ENCODE measurements at places on chromosomes 5 and 9.

DNA sequence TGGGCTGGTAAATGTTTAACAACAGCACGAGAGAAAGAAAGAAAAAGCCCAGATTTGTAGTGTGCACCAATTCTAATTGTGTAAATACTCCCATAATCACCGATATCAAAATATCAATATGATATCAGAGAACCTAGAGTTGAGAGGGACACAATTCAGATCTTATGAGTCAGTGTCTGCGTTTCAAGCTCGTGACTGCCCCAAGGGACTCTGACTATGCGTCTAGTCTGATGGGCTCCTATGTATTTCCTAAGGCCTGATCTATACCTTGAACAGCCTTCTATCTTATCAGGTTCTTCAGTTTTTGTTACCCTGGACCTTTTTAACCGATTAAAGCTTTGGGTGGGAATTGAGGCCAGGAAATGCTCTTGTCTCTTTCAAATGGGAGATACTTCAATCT is 243.0 kb upstream of the SLC24A2 start:
- H3K27ac ChIP-seq, result no peak overlapping the region
- DNase-seq, result no peak
- H3K27me3 ChIP-seq, result no peaks in the 10 kb centered on the region
- no peak overlapping the region for H3K4me3 ChIP-seq

- H3K4me1 ChIP-seq, result no peaks in the 10 kb centered on the region
- no peak overlapping the region for H3K27ac ChIP-seq
- no peaks in the 10 kb centered on the region for H3K36me3 ChIP-seq
- H3K4me3 ChIP-seq, result no peak overlapping the region
Measured at GRCh38 chr9:112530751-112531205, 44.2 kb downstream of the KIAA1958 start.

DNA sequence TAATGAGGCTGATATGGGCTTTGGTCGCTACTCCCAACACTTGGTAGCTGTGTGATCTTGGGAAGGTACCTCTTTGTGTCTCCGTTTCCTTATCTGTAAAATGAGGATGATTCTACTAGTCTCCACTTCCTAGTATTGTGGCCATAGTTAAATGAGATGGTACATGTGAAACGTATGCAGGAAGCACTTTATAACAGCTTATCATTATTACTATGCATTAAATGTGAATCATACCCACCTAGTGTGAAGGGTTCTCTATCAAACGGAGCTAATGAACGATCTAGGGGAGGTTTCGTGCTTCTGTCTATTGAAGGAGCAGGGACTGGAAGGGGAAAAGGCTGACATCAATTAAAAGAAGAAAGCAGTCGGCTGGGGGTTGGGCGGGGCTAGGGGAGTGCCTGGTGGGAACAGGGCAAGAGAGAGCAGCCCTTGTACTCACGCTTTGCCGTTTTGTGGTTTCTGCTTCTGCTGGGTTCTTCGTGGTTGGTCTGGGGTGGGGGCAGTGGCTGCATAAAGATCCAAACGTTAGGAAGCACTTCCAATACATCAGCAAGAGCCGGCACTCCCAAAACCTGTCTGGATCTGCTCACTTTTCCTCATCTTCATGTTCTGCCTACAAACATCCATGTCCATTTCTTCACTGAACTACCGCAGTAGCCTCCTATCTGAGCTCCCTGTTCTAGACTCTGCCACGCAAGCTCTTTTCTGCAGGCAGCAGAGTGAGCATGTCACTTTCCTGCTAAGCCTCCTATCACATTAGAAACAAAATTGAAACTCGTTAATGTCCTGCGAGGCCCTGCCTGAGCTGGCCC is 30.8 kb downstream of the LCP2 start:
- H3K4me1 ChIP-seq, result peaks cover 6% of the 10 kb centered on the region
- no peak overlapping the region for H3K4me3 ChIP-seq
- H3K36me3 ChIP-seq, result no peaks in the 10 kb centered on the region
- DNase-seq, result peak; percentile 60

GRCh38 chr9:127722055-127722745 is 6.3 kb downstream of the TTC16 start:
- H3K36me3 ChIP-seq, result no peaks in the 10 kb centered on the region
- H3K27me3 ChIP-seq, result no peaks in the 10 kb centered on the region
- peaks cover 11% of the 10 kb centered on the region for H3K4me1 ChIP-seq
- H3K4me3 ChIP-seq, result no peak overlapping the region
- DNase-seq, result no peak

DNA sequence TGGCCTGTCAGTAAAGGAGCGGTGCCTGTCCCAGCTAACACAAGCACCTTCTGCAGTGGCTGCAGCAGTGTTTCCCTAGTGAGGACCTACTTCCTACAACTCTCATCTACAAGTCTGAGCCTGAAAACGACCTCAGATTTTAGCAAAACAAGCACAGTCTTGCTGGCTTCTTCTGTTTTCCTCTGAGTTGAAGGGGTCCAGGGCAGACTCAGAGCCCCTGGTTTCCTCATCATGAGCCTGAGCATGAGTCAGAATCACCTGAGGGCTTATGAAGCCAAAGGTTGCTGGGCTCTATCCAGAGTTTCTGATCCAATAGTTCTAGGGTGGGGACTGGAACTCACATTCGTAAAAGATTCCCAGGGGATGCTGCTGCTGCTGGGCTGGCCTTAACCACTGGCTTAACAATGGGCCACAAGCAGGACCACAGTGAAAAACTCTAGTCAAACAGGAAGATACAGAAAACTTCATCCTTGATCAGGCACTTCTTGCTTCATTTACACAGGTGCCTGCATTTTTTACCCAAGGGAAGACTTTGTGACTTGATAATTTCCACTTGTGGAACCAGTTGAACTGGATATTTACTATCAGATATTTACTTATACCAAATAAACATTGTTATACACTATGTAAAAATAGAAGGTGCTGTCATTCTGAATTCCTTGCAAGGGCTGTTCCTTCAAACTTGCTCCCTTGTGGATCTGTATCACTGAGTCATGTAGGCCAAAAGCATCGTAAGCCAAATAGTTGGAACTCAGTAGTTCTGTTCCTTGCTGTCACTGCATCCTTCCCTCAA is 4.3 kb upstream of the ACER2 start:
- H3K27ac ChIP-seq, result no peak overlapping the region
- H3K4me1 ChIP-seq, result no peaks in the 10 kb centered on the region
- H3K4me3 ChIP-seq, result no peak overlapping the region
- no peaks in the 10 kb centered on the region for H3K36me3 ChIP-seq
- no peak for DNase-seq

- no peak for DNase-seq
- H3K4me1 ChIP-seq, result no peaks in the 10 kb centered on the region
- peaks cover 8% of the 10 kb centered on the region for H3K36me3 ChIP-seq
Measured at GRCh38 chr9:7791394-7791793, 8.2 kb downstream of the DMAC1 start.

- no peak overlapping the region for H3K4me3 ChIP-seq
- peaks cover 17% of the 10 kb centered on the region for H3K27me3 ChIP-seq
- H3K4me1 ChIP-seq, result no peaks in the 10 kb centered on the region
- H3K36me3 ChIP-seq, result no peaks in the 10 kb centered on the region
- DNase-seq, result no peak
Measured at GRCh38 chr9:137136881-137137607, 1.9 kb upstream of the GRIN1 start.

DNA sequence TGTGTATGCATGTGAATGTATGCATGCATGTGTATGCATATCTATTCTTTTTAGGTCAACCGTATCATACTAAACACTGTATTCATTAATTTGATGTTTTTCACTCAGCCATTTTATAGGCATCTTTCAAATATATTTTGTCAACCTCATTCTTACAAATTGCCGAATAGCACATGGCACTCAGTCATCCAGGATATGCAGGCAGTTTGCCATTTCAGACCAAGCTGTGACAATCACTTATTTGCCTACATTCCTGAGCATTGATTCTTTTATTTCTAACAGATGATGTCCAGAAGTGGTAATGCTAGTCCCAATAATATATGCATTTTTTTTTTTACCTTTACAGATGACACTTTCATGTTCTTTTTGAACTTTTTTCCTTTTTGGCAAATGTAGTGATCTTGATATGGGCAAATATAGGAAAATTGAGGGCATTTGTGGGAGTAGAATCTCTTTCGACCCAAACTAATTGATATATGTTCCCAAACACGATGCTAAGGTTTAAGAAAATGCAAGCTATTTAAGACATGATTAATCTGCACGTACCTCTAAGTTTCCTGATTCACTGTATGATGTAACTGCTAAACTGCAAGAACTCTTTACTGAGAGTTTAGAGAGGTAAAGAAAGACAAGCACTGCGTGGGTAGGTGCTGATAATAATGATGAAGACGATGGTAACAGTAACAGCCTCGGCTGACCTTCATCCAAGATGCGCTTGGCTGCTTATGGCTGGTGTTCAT is 153.9 kb upstream of the DAP start:
- no peak overlapping the region for H3K4me3 ChIP-seq
- H3K27ac ChIP-seq, result no peak overlapping the region
- H3K27me3 ChIP-seq, result no peaks in the 10 kb centered on the region
- H3K4me1 ChIP-seq, result no peaks in the 10 kb centered on the region

GRCh38 chr5:120258123-120258522 is 206.0 kb upstream of the PRR16 start:
- no peaks in the 10 kb centered on the region for H3K36me3 ChIP-seq
- DNase-seq, result no peak
- H3K4me1 ChIP-seq, result no peaks in the 10 kb centered on the region
- no peak overlapping the region for H3K4me3 ChIP-seq
- H3K27ac ChIP-seq, result no peak overlapping the region
- H3K27me3 ChIP-seq, result no peaks in the 10 kb centered on the region

- no peaks in the 10 kb centered on the region for H3K27me3 ChIP-seq
- H3K4me1 ChIP-seq, result no peaks in the 10 kb centered on the region
- no peaks in the 10 kb centered on the region for H3K36me3 ChIP-seq
- H3K4me3 ChIP-seq, result no peak overlapping the region
- no peak for DNase-seq
Measured at GRCh38 chr5:171688696-171689495, 96.7 kb upstream of the SMIM23 start.

DNA sequence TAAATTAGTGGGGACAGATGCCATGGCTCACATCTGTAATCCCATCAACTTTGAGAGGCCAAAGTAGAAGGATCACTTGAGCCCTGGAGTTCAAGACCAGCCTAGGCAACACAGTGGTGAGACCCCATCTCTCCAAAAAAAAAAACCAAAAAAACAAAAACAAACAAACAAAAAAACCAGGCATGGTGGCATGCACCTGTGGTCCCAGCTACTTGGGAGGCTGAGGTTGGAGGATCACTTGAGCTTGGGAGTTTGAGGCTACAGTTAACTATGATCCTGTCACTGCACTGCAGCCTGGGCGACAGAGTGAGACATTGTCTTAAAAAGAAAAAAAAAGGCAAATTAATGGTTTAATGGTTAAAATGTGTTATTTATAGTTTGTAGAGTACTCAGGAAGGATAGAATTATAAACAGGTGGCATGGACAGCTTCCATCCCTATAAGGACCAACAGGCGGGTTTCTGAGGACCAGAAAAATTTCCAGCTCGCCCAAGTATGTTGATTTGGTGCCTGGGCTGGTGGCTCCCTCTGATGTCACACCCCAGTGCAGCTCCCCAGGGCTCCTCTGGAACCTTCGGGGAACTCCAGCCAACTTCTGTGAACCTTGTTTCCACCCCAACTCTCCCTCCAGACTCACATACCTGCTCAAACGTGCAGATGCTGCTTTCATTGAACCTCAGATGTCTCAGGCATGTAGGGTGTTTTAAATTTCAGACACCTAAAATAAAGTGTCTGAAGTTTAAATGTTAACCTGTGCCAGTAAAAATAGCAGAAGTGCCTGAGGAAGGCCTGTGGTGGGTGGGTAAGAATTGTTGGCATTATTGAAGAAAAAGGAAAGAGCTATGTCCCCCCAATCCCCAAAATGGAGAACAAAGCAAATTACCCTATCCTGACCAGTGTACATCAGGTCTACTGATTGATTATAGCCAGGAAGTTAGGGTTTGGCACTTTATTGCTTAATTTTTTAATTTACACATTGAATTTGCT is 69.0 kb downstream of the TRIO start:
- no peak overlapping the region for H3K4me3 ChIP-seq
- DNase-seq, result no peak
- no peaks in the 10 kb centered on the region for H3K27me3 ChIP-seq
- no peaks in the 10 kb centered on the region for H3K36me3 ChIP-seq
- no peaks in the 10 kb centered on the region for H3K4me1 ChIP-seq

DNA sequence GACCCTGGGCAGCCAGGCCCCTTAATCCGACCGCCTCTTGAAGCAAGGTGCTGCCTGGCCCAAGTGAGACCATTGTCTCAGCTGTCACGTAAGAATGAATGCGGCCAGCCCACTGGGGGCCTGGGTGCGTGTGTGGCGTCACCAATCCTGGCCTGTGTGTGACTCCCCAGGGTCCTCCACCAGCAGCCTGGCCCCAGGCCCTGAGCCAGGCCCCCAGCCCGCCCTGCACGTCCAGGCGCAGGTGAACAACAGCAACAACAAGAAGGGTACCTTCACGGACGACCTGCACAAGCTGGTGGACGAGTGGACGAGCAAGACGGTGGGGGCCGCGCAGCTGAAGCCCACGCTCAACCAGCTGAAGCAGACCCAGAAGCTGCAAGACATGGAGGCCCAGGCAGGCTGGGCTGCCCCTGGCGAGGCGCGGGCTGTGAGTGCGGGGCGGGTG is 124.2 kb downstream of the WNK2 start:
- H3K4me3 ChIP-seq, result no peak overlapping the region
- no peaks in the 10 kb centered on the region for H3K27me3 ChIP-seq
- no peak overlapping the region for H3K27ac ChIP-seq
- DNase-seq, result no peak
- no peaks in the 10 kb centered on the region for H3K36me3 ChIP-seq
- no peaks in the 10 kb centered on the region for H3K4me1 ChIP-seq

- H3K27ac ChIP-seq, result no peak overlapping the region
- H3K4me3 ChIP-seq, result no peak overlapping the region
- no peaks in the 10 kb centered on the region for H3K27me3 ChIP-seq
- no peak for DNase-seq
- H3K4me1 ChIP-seq, result no peaks in the 10 kb centered on the region
Measured at GRCh38 chr5:53261245-53261644, 151.7 kb upstream of the MOCS2 start.

- H3K4me3 ChIP-seq, result no peak overlapping the region
- H3K27ac ChIP-seq, result no peak overlapping the region
- no peaks in the 10 kb centered on the region for H3K27me3 ChIP-seq
- H3K36me3 ChIP-seq, result no peaks in the 10 kb centered on the region
Measured at GRCh38 chr5:6504677-6505415, 56.2 kb downstream of the UBE2QL1 start.

GRCh38 chr9:6689893-6690674 is 44.6 kb upstream of the GLDC start:
- H3K4me1 ChIP-seq, result no peaks in the 10 kb centered on the region
- H3K36me3 ChIP-seq, result no peaks in the 10 kb centered on the region
- DNase-seq, result no peak
- H3K27ac ChIP-seq, result peak overlapping the region; percentile 24
- H3K27me3 ChIP-seq, result no peaks in the 10 kb centered on the region

- H3K27ac ChIP-seq, result no peak overlapping the region
- no peak overlapping the region for H3K4me3 ChIP-seq
- no peaks in the 10 kb centered on the region for H3K36me3 ChIP-seq
- no peak for DNase-seq
Measured at GRCh38 chr9:20995616-20996015, 35.8 kb downstream of the HACD4 start.

Measured in ascending aorta (tissue), 2 donors.